ENCODE measurements at places on chromosomes 6 and 20. TPM values are rescaled to one million over a fixed set of nuclear protein-coding genes. Genes with fewer than 3 reads are reported as not detected.

GRCh38 chr20:32510120-32510600 is 75.0 kb downstream of the NOL4L start:
- DNase-seq, result no peak

SLC2A10 gene
- total RNA-seq, result not detected

- no peak for DNase-seq
Observed at GRCh38 chr6:54288474-54288873, 19.8 kb upstream of the TINAG start.

ULBP1 gene
- not detected for total RNA-seq

- no peak for DNase-seq
Observed at GRCh38 chr20:10863337-10864060, 189.7 kb upstream of the JAG1 start.

- no peak for DNase-seq
Observed at GRCh38 chr6:74857157-74857556, 348.7 kb downstream of the COL12A1 start.
